CD4-positive, alpha-beta T cell treated with Interleukin-15 for 4 hours (primary cell): ENCODE measurements at places on chromosomes 2 and 18.
A peak's percentile ranks its signal among the peaks of the same experiment; 100 is the strongest.

GRCh38 chr2:8564475-8564874 is 117.4 kb upstream of the ID2 start:
- DNase-seq: no peak

GRCh38 chr2:1451422-1451821 is 38.2 kb downstream of the TPO start:
- DNase-seq: no peak

- no peak for DNase-seq
Measured at GRCh38 chr18:48572402-48573126, 33.7 kb downstream of the CTIF start.

DNA sequence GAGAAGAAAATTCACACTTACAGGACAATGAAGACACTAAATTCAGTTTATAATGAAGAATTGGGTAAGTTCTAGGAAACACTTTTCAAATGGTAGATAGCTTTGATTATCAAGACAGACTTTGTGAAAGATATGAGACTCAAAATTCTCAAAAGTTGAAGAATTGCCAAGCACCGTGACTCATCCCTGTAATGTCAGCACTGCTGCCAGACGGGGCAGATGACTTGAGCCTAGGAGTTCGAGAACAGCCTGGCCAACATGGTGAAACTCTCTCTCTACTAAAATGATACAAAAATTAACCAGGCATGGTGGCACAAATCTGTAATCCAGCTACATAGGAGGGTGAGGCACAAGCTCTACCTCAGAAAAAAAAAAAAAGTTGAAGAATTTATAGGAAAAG is 1820.1 kb upstream of the LRRTM1 start:
- no peak for DNase-seq

- peak; percentile 59 for DNase-seq
Measured at GRCh38 chr2:25341753-25342371, at the start of gene DNMT3A. Gene DNMT3A (minus strand): TSS chr2:25341925. CDS start chr2:25313984, 27,941 bp downstream.

- no peak for DNase-seq
Measured at GRCh38 chr2:127182626-127183458, 37.3 kb downstream of the CYP27C1 start.

DNA sequence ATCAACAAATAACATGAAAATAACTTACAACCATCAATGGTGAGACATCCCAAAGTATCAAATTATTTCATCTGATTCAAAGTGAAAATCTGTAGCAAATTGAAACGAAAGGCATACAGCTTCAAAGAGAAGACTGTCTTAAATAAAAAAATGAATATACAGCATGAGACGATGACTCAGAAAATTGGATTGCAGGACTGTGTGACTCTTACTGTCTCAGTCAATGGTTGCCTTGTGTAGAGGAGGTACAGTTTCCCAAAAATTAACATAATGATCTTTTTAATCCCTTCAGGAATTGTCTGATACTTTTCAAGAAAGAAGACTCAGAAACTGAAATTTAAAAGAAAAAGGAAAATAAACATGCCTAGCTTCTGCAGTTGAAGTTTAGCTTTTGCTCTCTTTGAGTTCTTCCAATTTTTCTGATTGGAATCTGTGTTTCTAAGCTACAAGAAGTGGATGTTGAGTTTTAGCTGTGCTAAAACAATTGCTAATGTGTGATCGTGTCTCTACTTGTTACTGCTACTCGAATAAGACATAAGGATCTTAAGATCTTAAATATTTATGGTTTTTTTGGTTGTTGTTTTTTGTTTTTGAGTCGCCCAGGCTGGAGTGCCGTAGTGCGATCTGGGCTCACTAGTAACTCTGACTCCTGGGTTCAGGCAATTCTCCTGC is 41.1 kb upstream of the EPB41L3 start:
- no peak for DNase-seq

- DNase-seq: no peak
Measured at GRCh38 chr2:27442920-27443282, 720 bp downstream of the KRTCAP3 start.

DNA sequence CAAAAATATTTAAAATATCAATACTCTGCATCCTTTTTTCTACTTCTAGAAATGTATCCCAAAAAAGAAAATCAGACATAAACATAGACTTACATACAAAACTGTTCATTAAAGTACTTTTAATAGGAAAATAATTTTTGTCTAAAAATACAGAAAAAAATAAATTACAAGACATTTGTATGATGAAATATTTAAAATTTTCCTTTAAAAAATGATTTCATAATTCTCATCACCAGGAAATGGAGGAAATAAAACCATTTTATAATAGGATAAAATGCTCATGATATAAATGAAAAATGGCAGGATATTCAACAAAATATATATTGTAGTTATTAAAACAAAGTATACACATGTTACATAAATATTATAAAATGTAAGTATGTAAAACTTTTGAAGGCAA is 24.4 kb downstream of the ARL5A start:
- no peak for DNase-seq

GRCh38 chr2:64952511-64953482 is 36.4 kb upstream of the SLC1A4 start:
- DNase-seq: no peak

GRCh38 chr2:189865826-189866225 is 81.6 kb downstream of the PMS1 start:
- DNase-seq: no peak

DNA sequence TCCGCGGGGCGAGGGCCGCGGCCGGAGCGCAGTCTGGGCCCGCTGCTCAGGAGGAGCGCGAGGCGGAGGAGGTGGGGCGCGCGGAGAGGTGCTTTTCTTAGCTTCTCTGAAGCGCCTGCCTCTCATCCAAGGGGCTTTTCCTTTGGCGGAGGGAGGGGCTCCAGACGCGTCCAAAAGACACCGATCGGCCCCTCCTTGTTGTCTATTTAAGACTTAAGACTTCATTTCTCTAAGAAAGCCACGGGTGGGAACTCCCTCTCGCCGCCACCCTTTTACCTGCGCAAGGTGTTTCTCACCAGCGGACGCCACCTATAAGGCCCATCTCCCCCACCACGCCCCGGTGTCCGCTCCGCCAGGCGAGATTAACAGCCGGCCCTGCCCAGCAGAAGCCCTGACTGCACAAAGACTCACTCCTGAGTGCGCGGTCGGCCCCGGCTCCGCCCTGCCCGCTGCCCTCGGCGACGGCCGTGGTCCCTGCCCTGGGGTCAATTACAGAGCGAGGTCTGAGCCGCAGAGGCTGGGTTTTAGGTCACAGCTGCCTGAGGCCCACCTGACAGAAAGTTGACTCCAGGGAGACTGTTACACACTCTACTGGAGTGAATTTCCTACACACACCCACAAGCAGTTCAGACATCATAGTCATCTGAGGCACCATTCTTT is at the start of gene DSC2:
Gene DSC2, minus strand, starts transcription at position 397 of the 660 bp plus-strand sequence. CDS start 450 bp downstream, outside the sequence.
- DNase-seq: no peak

- no peak for DNase-seq
Measured at GRCh38 chr2:33589444-33589843, 9.7 kb downstream of the FAM98A start.

DNA sequence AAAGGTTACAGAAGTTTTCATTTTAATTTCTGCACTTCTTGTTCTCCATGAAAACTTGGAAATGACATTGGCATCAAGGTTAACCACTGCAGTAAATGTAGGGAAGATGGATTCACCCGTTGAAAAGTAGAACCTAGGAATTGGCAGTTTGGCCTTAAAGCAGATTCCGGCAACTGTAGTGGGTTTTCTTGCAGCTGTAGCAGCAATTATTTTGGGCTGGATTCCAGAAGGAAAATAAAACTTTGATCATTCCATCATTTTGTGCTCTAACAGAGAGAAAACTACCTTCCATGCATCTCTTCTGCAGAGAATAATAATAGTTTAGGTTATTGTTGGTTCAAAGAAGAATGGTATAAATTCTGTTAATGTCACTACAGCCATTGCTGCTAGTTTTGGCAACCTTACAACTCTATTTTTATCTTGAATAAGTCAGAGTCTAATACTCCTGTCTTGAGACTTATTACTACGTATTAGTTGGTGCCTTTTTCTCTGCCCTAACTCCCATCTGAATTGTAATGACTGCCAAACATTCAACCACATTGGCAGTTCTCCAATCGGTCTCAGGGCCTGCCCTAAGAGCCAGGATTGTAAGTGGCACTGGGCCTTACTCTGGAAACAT is 178.1 kb upstream of the PIEZO2 start:
- DNase-seq: no peak

GRCh38 chr18:11323359-11323819 is 174.0 kb upstream of the PIEZO2 start:
- DNase-seq: no peak

GRCh38 chr2:64017811-64018700 is 1.2 kb downstream of the VPS54 start:
- no peak for DNase-seq

DNA sequence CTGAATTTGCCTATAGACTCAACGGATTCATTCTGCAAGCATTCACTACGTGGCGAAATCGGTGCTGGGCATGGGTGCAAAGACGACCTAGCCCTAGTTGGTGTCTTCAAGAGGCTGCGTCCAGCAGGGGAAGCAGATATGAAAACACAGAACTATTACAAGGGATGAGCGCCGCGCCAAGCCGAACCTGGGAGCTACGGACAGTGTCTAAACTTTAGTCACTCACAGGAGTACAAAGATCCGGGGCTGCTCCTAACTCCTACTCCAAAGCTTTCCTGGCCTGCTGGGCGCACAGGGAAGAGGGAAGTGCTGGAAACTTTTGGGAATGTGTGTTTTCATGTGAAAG is 732 bp upstream of the ANXA4 start:
- DNase-seq: peak; percentile 32

- DNase-seq: peak; percentile 9
Measured at GRCh38 chr2:86747711-86748639, 27.9 kb downstream of the RMND5A start.

DNA sequence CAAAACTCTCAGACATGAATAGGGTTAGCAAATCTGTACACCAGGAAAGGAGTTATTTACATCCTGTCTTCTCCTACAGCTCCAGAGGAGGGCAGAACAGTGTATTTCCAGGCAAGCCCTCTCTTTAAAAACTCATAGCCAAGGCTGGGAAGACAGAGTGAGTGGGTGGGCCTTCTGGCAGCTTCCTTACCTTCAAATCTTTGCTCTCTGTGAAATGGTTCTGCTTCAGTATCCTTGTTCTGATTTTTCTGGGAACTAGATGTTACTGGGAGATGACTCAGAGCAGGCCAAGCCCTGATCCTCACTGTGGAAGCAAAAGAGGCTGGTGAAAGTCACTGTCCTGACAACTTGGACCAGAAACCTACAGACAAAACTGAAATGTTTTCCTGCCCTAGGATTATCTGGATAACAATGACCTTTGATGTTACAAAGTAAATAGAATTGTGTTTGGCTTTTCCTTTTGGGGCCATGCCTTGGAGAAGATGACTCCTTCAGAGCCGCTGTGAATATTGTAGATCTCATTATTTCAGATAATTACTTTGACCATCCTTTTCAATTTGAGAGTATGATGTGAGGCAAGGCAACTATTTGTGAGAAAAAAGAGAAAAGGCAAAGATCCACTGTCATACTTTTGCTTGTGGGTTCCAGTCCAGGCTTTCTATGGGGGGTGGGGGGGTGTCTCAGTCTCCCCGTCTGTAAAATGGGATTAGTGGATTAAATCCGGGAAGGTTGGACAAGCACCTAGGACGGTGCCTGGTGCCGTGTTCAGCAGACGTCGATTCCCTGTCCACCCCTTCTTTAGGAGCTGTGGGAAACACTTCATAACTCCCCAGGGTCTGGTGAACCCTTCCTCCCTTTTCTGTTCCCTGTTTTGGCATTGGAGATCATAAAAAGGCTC is 644 bp upstream of the QPCT start:
- no peak for DNase-seq

GRCh38 chr2:65464604-65465003 is 32.2 kb upstream of the SPRED2 start:
- DNase-seq: no peak

DNA sequence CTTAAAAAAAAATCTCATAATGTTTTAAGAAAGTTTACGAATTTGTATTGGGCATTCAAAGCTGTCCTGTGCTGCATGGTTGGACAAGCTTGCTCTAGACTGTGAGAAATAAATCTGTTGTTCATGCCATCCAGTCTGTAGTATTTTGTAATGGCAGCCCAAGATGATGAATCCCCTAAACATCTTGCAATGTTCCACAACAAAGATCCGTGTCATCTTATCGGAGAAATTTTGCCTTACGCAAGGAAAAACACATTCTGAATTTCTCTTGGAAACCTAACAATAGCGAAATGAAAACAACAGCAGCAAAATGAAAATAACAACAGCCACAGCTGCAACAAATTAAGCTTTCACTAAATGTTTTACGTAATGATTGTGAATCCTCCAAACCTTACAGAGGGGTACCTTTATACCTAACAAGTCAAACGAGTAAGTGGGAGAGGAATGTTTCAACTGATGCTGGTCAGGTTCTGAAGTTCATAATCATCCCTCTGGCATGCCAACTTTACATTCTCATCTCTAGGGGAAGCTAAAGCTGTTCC is 76.1 kb upstream of the RNU4ATAC start:
- no peak for DNase-seq

- peak; percentile 35 for DNase-seq
Measured at GRCh38 chr2:143282684-143283083, 153.5 kb downstream of the ARHGAP15 start.

- no peak for DNase-seq
Measured at GRCh38 chr18:31426021-31426420, 21.5 kb upstream of the DSG3 start.

- DNase-seq: no peak
Measured at GRCh38 chr2:159788253-159788652, 9.8 kb downstream of the CD302 start.

GRCh38 chr2:9096761-9097160 is 93.3 kb upstream of the MBOAT2 start:
- DNase-seq: no peak

- DNase-seq: no peak
Measured at GRCh38 chr18:48296581-48296980, 112.6 kb downstream of the ZBTB7C start.

GRCh38 chr2:144364944-144365738 is 154.8 kb downstream of the ZEB2 start:
- DNase-seq: no peak

- no peak for DNase-seq
Measured at GRCh38 chr2:32742376-32742775, 114.5 kb downstream of the TTC27 start.

DNA sequence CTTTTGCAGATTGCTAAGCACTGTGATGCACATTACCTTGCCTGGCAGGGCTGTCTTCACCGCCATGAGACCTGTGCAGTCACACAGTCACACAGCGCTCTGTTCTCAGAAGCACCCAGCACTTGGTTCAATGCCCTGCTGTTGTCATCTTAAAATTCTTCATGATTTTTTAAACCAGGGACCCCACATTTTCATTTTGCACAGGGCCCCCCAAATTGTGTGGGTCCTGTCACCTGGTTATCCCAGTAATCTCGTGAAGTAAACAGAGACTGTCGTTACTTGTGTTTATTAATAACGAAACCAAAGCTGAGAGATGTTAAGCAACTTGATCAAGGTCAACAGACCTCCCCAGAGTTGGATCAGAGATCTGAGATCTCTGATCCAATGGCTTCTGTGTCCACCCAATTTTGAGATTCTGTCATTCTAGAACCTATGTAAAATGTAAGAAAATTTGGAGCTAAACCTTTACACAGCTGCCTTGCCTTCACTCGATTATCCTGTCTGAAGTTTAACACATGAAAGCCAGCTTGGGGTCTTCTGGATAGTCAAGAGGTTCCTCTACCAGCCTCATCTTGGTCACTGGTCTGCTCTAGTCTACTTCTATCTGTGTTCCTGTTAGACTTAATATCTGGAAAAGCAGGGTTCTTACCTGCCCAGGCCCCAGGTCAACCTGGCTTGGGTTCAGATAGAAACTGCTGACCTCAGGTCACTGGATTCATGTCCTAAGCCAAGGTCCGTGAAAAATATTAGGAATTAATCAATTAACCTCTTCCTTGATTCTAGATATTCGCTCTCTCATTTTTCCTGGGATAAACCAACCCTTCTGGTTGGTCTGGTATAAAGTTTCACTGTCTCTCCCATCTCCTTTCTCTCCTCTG is 13.7 kb upstream of the TTC39C start:
- peak; percentile 53 for DNase-seq
